Stimulated activated naive CD4-positive, alpha-beta T cell treated with Interleukin-2 at 50 U/mL for 16 hours (primary cell): ENCODE measurements at places on chromosomes 1 and 21.

GRCh38 chr1:26965213-26965612 is 4.9 kb upstream of the KDF1 start:
- no peak for DNase-seq

DNA sequence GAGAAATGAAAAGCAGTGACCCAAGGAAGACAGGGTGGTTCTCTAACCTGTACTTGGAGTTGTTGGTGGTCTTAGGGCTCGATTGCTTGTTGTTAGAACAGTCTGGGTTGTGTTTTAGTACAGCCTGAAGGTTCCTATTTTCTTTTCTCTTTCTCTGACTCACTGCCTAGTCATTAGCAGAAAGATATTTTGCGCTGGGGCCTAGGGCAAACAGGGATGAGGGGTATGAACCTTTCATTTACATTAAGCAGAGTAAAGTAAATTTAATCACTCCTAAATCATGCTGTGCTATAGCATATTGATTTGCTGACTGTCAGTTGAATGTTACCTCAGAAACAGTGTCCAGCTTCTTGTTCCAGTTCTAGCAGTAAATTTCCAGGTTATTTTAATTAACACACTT is 197.2 kb downstream of the RWDD3 start:
- no peak for DNase-seq

DNA sequence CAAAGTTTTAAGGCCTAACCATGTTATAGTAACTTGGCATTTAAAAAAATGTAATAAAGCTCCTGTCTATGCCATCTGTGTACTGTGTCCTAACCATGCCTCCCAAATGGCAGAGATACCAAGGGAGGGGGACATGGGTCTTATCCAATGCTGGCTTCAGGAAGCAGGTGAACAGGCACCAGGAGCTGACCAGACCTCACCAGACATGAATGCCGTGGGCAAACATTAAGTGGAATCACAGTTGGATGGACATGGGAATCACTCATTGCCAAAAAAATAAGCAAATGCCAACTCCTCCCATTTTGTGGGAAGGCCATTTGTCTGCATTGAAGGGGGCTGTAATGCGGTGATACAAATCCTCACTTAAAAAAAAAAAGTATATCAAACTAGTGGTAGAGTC is 22.9 kb downstream of the PROX1 start:
- DNase-seq, result no peak

DNA sequence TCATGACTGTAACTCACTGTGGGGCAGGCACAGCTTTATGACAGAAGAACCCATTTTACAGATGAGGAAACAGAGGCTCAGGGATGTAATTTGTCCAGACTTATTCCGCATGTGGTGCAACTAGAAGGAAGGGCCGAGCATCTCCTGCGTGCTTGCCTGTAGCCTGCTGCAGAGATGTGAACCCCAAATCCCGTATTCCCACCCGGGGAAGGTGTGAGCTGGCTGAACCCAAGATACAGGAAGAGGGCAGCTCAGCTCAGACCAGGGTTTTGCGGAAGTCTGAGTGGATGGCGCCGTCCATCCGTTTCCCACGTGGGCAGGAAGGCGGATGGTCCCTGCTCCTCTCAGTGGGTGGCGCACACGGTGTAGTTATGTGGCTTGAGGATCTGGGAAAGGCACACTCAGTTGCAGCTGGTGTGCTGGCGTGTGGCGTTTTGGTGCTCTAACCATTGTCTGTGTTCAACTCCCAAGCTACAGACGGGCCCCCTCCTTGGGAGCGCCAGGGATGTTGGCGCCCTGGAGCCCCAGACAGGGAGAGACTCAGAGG is 1.2 kb downstream of the CROCC start:
- no peak for DNase-seq

GRCh38 chr1:89457046-89457445 is 67.6 kb upstream of the LRRC8B start:
- DNase-seq, result no peak

DNA sequence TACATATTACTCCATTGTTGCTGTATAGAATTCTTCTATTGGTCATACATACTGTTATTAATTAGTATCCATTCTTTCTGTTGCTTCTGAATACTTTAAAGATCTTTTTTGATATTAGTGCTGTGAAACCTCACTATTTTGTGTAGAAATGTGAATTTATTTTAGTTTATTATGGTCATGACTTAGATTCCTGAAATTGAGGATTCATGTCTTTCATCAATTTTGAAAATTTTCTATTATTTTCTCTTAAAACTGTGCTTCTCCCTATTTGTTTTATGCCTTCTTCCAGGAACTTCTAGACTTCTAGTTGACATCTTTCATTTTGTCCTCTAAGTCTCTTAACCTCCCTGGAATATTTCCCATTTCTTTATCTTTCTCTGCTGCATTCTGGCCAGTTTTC is 113.1 kb downstream of the NTPCR start:
- DNase-seq, result no peak

DNA sequence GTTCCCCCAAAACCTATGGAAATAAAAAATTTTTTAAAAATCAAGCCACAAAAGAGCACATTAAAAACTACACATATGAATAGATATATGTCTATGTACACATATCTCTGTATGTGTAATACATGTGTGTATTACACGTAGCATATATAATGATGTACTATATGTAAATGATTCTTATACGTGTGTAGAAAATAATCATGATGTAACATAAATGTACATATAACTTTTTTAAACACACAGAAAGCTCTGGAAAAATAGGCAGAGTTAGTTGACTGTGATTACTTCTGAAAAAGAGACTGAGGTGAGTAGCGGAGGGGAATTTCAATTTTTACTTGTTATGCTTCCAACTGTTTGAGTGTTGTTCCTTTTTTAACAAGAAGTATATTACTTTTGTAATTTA is 405.0 kb downstream of the CAMTA1 start:
- no peak for DNase-seq

- no peak for DNase-seq
Observed at GRCh38 chr1:183206538-183207122, 20.6 kb downstream of the LAMC2 start.

DNA sequence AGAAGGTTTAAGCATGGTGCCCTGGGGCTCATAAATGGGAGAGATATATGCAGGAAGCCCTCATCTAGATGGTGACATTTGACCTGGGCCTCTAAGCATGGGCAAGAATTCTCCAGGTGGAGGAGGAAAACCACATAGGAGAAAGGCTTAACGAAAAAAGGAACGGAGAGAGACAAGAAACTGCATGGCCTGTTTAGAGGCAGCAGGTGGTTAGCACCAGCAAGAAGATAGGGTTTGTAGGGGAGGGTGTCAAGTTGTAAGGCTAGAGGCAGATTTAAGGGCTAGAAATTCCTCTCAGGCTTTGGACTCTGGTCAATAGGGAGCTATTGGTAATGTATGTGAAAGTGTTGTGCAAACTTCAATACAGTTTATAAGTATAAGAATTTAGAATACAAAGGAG is 8.2 kb upstream of the MAPKAPK2 start:
- no peak for DNase-seq

DNA sequence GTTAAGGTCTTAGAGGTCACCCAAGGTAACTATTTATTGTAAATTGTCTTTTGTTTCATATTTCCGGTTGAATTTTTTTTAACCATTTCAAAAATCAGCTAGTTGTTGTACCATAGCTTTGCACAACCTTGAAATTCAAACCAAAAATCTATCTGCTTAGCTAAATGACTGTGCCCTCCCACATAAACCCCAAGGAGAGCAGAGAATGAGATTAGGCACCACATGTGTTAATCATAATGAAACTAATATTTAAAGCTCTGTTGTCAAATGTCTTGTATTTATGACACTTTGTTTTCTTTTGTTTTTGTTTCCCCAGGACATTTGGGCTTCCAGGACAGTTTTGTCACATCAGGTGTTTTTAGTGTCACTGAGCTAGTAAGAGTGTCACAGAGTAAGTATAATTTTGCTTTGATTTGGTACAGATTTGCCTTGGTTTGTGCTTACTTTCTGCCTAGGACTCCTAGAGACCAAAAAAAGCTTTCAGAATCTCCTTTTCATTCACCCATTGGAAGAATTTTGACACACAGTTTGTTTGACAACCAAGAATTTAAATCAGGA is 249.9 kb downstream of the NFIA start:
- DNase-seq, result no peak
